ENCODE measurements at places on chromosomes 7 and 10.

DNA sequence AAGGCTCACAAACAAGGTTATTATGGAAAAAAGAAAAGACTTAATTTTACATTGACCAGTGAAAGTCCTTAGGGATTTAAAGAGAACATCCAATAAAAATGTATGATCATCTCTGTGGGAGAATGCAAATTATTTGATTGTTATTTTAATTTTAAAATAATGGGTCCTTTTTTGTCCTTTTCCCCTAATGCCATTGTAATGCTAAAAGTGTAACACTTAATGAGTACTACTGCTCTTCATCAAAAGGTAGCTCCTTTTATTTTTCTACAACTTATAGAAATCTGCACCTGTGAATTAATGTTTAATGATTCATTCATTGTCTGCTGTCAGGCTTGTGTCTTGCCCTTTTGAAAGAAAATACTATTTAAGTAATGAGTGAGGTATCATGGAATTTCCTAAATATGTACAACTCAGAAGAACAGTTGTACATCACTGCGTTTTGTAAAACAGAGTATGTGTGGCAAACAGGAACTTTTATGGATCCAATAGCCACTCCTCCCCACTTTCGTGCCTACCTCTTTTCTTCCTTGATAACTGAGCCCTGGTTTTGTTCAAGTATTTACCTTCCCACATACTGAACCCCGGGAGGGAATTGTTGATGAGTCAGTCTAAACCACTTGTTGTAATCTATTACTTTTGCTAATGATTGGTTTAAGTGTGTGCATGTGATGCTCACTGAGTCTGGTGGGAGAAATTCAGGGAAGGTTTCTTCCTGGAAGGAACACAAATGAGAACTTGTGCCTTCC lies 19.9 kb upstream of the TRUB1 start:
- DNase-seq = no peak

GRCh38 chr7:108824840-108825580 lies 255.3 kb downstream of the DNAJB9 start:
- DNase-seq = no peak

- no peak for DNase-seq
These were observed 138.1 kb upstream of the TCF7L2 start for GRCh38 chr10:112811741-112812551.

DNA sequence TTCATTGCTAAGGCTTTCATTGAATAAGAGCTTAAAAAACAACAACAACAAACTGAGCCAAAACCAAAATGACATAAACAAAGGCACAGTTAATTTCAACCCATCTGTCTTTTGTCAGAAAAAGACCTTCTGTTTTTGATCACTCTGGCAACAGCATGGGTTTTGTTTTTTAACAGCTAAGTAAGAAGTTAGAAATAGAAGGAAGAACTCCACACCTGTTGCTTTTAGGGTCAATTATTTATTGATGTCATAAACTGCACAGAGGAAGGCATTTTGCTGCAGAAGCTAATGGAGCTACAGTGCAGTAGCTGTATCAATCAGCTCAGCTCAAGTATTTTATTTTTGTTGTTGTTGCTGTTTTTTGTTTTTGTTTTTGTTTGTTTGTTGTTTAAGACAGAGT lies 16.3 kb upstream of the GJD4 start:
- no peak for DNase-seq

DNA sequence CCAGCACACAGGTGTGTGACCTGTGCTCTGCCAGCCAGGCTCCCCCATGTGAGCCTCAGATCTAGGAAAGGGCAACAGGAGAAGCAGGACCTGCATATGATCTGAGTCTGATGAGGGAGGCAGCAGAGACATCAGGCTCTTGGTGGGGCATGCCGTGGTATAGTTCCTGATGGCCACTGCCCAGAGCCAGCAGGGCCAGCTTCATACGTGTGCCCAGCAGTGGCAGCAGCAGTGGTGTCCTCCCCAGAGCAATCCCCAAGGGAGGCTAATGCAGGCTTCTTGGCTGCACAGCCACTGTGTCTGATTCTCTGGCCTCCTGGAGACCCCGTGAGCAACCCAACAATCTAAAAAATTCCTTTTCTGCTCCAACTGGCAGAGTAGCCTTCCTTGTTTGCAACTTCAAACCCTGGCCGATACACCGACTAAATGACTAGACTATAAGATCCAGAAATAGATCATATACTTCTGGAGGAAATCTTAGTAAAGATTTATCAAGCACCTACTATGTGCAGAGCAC lies 230.6 kb upstream of the ZMIZ1 start:
- DNase-seq = no peak

- DNase-seq = no peak
These were observed 139.1 kb upstream of the LRRTM3 start for GRCh38 chr10:66786709-66787108.

DNA sequence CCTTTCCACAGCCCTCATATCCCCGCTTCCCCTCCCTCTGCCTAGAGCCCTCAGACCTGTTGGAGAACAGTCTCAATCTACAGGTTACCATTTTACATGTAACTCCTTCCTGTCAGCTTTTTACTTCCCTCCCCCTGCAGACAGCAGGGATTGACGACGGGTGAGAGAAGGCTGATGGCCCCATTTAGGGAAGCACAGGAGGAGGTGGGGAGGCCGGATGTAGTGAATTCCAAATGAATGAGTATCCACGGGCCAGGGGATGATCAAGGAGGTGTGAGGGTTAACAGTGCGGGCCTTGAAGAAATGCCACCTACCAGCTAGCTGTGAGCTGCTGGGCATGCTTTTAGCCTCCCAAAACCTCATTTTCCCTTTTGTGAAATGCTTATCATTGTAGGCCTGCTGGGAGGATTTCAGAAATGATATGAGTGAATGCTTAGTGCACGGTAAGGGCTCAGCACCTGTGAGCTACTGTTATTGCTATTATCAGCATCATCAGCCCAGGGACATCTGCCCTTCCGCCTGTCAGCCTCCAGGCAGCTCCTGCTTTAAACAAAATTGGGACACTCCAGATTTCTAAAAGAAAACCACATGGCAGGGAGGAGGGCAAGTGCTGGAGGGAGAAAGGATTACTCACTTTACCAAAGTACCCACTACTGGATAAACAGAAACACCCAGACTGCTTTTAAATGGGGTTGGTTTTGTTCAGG lies 6.5 kb upstream of the NANOS1 start:
- DNase-seq = no peak

- no peak for DNase-seq
These were observed 12.3 kb upstream of the TRDMT1 start for GRCh38 chr10:17213646-17214349.

GRCh38 chr7:110591341-110591740 lies 499.6 kb upstream of the LRRN3 start:
- no peak for DNase-seq

GRCh38 chr7:112188257-112188656 lies 17.9 kb downstream of the DOCK4 start:
- no peak for DNase-seq

- no peak for DNase-seq
These were observed 170.4 kb downstream of the ZNF438 start for GRCh38 chr10:30861221-30861620.

DNA sequence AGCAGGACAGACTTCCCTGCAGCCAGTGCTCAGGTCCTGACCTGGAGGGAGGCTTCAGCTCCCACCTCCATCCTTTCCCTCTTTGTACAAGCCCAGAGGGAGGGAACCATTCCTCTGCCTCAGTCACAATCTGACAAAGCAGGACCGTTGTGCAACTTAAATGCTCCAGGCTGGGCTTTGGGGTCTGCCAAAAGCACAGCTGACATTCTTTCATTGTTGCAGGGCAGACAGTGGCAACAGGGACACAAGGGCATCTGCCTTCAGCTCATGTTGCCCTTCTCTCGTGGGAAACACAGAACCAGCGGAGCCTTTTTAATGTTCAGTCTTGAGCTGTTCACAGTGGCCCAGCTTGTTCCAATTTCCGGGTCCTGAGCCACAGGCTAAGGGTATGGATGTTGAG lies 155.7 kb upstream of the TNS3 start:
- no peak for DNase-seq

GRCh38 chr10:21207852-21208646 lies 310.9 kb upstream of the NEBL start:
- no peak for DNase-seq

- DNase-seq = no peak
These were observed 3.1 kb downstream of the CCDC126 start for GRCh38 chr7:23600236-23600635.

DNA sequence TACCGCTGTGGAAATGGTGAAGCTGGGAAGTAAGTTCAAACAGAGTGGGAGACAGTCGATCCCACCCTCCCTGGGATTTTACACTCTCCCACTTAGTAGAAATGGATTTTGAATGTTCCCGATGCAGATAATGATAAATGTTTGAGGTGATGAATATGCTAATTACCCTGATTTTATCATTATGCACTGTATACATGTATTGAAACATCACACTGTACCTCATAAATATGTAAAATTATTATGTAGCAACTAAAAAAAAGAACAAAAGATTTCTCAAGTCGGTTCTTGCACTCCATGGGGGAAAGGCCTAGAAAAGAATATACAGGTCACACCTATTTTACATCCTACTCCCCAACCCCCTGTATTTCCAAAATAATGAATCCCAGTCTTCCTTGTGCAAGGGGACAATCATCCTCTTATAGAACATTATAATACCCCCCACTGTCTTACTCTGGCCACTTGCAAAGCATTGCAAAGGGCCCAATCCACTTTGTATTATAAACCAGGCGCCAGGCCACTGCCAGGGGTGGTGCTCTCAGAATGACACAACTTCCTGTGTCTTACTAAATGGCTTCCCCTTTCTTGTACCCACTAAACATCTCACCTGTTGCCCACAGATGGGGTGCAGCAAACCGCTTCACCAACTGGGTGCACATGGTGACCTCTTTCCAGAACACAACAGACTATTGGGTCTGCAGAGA lies 20.6 kb upstream of the OR2AE1 start:
- no peak for DNase-seq

- DNase-seq = no peak
These were observed 464.7 kb upstream of the IGFBP3 start for GRCh38 chr7:46385662-46386309.

DNA sequence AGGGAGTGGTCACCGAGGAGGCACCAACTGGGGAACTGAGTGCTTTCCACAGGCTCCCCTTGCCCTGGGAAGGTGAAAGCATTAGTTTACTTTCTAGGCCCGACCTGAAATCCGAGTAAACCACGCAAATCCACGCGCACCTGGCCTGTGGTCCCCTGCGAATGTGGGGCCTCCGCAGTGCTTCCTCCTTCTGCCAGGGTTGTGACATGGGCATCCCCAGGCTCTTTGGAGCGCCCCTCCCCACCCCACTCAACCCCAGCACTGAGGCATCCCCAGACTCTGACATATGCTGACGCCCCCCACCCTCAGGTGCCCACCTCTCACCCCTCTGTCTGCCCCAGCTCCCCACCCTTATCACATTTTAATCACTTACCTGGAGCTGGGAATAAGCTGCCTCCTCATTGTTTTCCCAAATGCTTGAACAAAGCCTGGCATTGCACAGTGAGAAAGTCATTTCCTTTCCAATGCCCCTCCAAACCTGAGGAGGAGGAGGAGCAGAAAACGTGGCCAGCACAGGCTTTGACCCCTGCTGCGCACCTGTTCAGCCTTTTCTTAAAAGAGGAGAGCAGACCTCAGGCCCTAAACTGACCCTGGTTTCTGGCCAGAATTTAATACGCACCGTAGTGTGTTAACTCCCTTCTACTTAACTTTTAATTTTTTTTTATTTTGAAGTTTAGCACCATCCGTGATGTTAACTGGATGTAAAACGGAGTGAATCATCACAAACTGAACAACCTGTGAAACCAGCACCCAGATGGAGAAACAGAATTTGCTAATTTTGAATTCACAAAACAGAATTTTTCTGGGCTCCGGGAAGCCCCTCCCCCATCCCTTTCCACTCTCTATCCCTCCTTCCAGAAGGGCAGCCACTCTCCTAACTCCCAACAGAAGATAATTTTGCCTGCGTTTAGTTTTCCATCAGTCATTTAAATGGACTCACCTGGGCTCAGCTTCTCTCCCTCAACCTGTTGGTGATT lies 129.4 kb downstream of the WDR11 start:
- no peak for DNase-seq

DNA sequence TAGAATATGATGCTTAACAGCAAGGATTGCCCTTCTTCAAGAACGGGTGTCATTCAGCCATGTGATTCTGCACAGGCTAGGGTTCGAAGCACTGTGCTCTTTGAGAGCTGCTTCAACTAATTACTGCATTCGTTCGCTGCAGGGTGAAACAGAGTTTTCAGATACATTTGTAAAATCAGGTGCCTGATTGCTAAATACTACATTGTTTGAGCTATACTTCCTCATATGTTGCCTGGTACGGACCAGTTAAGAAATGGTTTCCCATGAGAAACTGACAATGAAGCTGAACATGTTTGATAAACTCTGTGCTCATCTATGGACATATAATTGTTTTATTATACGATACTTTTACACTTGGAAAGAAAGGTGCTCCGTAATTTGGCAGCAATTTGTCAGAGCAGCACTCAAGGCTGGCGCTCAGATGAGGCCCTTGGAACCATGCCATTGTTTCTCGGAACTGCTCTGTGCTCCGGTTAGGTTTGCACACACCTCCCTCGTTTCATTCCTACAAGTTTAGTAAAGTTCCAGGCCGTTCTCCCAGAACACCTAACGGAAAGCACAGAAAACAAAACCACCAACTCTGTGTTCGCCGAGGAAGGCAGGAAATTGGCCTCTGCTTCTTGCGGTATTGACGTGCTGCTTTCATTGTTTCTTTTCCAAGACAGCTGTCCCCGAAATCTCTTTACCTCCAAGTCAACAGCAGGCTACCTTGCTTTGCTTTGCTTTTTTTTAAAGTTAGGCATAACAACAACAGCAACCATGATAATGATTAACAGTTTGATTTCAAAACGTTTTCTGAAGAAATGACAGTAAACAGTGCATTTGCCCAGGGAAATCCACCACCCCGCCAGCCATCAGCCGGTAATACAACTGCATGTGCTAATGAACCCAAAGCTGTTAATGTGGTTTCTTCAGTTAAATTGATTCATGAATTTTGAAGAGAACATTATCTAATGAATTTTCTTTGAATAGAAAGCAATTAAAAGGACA lies 206.9 kb downstream of the EBF3 start:
- DNase-seq = no peak

DNA sequence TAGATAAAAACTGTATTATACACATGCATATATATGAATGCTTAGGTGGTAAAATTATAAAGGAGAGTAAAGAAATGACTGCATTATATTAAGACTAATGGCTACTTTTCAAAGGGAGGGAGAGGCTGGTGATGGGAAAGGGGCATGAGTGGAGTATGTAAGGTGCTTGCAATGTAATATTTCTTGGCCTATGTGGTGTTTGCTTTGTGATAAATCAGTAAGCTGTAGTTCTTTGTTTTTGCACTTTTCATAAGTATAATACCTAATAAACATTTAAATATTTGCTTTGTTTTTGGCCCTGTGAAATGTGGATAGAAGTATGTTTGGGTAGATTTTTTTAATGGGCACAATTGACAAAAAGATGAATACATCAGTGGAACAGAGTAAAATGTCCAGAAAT lies 25.9 kb downstream of the AGBL3 start:
- no peak for DNase-seq

- DNase-seq = peak; percentile 64
These were observed 136.6 kb downstream of the PTPN20 start for GRCh38 chr10:47047577-47048525.

DNA sequence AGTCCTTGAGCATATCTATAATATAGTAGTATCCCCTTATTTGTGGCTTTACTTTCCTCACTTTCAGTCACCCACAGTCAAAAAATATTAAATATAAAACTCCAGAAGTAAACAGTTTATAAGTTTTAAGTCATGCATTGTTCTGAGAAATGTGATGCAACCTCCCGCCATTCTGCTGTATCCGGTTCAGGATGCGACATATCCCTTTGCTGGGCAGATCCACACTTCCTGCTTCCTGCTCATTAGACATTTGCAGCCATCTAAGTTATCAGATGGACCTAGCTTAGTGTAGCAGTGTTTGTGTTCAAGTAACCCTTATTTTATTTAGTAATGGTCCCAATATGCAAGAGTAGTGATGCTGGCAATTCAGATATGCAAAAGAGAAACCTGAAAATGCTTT lies 38.9 kb upstream of the BMS1 start:
- no peak for DNase-seq

Data from GM20000 (cell line).